Fibroblast of lung (primary cell): ENCODE measurements at places on chromosomes 7 and 10. TPM values are rescaled to one million over a fixed set of nuclear protein-coding genes. Genes with fewer than 3 reads are reported as not detected.

GRCh38 chr10:133235265-133235855, 2.3 kb upstream of the VENTX start:
- no peak for DNase-seq

DNA sequence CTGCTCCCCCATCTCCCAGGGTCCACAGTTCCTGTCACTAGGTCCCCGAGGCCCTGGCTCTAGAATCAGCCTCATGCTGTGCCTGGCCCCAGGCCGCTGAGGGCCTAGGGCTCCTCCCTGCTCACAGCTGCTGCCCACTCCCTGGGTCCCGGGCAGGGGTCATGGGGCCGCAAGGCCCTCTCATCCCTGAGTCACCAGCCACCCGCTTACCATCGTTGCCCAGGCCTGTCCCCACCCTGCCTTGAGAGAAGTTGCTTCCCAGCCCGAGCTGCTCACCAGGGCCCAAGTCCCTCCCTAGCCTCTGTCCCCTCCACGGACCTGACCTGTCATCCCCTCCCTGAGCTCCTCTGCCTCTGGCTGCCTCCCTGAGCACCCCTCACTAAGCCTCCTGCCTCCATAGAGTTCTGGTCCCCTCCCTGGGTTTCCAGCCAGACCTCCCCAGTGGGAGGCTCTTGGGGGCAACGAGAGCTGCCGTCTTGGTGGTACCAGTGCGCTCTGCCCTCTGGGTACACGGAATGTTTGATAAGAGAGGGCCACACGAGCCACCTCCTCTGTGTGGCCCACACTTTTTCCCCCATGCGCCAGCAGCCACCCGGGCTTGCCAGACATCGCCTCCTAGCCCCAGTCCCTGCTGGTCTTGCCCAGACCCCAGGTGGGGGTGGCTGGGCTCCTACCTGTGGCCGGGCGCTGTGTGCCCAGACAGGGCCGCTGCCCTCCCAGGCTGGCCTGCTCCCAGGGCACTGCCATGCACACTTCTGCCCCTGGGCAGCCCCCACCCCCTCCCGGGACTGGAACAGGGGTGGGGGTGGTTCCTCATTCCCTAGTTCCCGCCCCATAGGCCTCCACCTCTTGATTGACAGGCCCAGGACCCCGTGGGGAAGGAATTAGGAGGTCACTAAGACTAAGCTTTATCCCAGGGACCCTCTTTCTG, 21.3 kb downstream of the MLXIPL start:
- DNase-seq: no peak

- peak; percentile 26 for DNase-seq
Observed at GRCh38 chr7:142174441-142174840, 62.9 kb downstream of the MGAM2 start.

DNA sequence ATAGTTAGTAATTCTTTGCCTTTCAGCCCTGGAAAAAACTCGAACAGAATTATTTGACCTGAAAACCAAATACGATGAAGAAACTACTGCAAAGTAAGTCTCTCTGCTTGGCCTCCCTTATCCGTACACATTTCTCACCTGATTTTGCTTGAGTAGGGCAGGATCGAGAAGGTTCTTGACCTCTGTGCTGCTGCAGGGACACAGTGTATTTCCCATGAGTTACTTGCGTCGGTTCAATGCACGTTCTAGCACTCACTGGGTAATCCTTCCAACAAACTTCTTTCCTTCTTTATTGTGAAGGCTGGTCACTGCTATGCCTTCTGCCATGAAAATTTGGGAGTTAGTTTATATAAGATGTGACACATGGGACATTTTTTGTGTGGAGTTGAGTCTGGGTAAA, 171.5 kb upstream of the SH2B2 start:
- DNase-seq: no peak

- no peak for DNase-seq
Observed at GRCh38 chr7:80087771-80088170, 46.9 kb upstream of the GNAI1 start.

- DNase-seq: no peak
Observed at GRCh38 chr7:17472518-17472917, 174.1 kb downstream of the AHR start.

DNA sequence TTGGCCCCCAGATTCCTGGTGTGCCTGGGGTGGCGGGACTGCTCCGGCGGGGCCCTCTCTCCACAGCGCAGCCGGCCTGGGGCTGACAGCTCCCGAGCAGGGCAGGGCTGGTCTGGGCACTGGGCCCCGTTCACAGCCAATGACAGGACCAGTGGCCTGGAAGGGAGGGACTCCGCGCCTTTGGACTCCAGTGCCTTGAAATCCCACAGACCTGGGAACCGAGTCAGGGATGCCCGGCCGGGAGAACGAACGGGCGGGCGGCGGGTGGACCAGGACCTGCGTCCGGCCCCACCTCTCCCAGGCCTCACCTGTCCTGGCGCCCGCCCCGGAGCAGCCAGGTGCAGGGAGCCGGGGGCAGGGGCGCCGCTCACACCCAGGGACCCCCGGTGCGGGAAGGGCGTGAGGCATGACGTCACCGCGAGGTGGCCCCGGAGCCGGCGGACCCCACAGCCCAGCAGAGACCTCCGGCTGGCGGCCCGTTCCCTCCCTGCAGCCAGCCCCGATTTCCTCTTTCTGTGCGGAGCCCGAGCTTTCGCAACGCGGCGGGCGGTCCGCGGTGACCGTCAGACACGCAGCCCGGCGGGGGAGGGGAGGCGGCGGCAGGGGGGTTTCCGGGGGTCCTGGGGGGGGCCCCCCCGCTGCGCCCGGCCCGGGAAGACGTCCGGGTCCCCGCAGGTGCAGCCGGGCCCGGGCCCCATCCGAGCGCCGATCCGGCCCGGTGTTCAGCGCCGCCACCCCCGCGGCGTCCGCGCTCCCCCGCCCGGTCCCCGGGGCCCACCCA, 743 bp downstream of the ADAP1 start:
- peak; percentile 26 for DNase-seq

GRCh38 chr7:105408791-105409410, 20.2 kb upstream of the SRPK2 start:
- no peak for DNase-seq

GRCh38 chr7:82678259-82678658, 234.7 kb upstream of the CACNA2D1 start:
- DNase-seq: peak; percentile 18

DNA sequence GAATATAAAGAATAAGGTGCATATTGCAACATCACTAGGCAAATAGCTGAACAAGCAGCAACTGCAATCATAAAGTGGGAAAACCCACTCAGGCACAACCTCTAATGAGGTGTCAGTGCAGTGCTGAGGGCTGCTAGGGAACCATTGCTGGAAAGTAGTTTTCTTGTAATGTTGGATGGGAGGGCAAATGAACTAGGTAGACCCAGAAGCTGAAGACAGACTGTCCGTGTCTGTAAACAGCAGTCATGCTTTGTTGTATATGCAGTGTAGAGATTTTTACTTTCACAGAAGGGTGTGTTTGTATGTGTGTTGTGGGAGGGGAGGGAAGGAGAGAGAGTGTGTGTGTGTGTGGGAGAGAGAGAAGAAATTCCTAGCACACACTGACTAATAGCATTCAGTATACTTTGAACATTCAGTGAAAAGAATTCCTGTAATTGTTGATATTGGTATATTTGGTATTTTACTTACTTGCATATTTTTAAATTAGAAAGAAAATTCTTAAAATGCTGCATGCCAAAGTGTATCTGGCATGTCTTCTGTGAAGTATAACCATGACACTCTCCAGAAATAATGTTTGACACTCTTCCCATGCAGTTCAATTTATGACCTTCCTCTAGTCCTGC, 28.8 kb downstream of the ITGB8 start:
- peak; percentile 74 for DNase-seq

- no peak for DNase-seq
Observed at GRCh38 chr10:35384265-35384868, 48.1 kb downstream of the CCNY start.

LANCL2 gene
- polyA plus RNA-seq: 15.0 and 22.7 TPM in 2 replicates

MALSU1 gene
- polyA plus RNA-seq: 54.8 and 73.2 TPM in 2 replicates

TPST1 gene
- 73.9 and 81.8 TPM in 2 replicates for polyA plus RNA-seq

TFPI2 gene
- 57.6 and 76.0 TPM in 2 replicates for polyA plus RNA-seq
